Renal cortex interstitium (tissue), 15 donors: ENCODE measurements at places on chromosomes 2 and 18.

DNA sequence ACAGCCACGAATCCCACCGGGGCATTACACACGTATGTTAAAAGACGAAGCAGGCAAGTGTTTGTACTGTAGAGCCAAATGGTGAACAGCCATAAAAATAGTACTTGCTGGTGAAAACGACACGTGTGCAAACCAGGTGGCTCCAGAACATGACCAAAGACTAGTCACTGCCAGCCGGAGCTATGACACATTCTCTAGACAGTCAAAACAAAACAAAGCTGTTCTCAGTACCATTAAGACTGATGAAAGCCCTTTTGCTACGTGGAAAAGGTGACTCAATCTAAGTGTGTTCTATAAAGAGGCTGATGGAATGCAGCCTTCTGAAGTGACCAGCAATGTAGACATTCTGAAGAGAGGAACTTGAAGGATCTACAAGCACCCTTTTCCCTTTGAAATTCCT lies 367.7 kb upstream of the NETO1 start:
- no peak for DNase-seq

DNA sequence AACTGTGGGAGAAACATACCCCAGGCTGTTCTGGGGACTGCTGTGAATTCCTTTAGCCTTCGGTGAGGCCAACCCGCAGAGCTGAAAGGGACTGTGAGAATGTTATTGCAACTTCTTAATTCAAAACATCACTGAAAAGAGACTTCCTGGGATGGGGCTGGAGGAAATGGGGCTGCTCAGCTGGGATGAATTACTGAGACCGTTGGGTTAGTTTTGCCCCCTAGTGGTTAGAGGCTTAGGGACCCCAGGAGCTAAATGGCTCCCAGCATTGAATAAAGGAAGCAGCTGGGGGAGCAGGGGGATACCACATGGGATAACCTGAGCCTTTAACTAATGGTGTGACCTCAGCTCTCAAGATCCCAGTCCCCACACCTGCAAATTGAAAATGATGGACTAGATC lies 941.1 kb upstream of the FANCL start:
- peak; percentile 8 for DNase-seq

DNA sequence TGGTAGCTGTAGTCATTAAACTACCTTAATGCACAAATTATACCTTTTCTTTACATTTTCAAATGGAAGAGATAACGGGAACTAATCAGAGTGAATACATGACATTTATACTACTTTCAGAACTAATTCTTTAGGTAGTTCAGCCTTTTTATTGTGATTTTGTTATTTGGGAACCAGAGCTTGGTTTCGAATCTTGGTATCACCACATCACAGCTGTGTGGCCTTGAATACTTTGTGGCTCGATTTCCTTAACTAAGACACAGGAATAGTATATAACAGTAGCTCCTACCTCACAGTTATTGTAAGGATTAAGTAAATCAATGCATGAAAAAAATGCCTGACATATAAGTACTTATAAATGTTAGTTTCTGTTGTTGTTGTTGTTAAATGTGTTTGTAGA lies 240.0 kb downstream of the WDR7 start:
- no peak for DNase-seq

DNA sequence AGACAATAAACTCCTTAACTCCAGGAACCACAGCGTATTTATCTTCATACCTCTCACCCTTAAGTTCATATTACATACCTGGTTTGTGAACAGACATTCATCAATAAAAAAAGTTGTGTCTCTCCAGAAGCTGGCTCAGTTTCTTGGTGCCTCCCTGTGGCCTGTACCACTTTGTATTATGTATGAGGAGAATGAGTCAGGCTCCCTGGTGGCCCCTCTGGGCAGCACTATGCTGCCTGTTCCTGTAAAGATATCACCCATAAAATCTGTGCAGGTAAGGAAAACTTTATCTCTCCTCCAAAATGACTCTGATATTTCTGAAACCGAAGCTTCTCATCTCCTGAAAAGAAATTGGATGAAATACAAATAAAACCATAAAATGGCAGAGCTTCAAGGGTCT lies 198.4 kb upstream of the NT5C1B start:
- DNase-seq, result no peak

GRCh38 chr2:178295115-178295514 lies 100.8 kb downstream of the OSBPL6 start:
- no peak for DNase-seq

GRCh38 chr2:112662704-112663103 lies 17.0 kb downstream of the SLC20A1 start:
- no peak for DNase-seq

DNA sequence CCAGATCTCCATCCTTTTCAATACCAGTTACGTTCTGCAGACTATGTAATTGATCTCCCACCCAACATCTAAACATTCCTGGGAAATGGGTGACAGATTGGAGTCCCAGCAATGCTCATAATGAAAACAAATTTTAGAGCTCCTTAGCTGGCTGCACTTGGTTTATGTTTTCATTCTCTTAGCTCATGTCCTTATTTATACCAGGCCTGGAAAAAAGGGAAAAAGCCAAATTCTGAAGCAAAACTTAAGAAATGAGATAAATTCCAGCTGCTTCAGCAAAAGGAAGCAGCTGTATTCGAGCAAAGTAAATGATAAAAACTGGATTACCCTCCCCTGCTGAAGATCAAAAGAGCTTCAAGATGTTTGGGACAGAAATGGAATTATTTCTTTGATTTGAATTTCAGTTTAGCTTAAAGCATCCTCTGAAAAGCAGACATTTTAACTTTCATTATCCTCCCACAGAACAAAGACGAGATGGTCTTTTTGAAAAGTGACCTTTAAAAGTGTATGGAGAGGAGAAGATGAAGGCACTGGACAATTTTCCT lies 196.5 kb upstream of the THUMPD2 start:
- peak; percentile 13 for DNase-seq

DNA sequence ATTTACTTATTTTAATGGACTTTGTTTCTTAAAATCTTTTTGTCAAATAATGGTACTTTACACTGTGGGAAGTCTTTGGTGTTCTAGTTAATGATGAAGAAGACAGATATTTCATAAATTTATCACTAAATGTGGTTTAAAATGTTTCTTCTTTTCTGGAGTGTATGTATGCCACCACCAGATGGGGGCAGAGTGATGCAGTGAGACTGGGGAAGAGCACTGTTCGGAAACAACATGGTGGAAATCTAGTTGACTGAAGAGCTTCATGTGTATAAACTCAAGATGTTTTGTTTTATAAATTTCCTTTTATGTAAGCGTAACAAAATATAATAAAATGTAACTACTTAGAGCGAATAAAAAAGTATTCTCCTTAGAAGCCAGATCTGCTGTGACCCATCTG lies 195.1 kb downstream of the KCNE4 start:
- DNase-seq, result no peak
